Stimulated activated CD4-positive, alpha-beta T cell treated with anti-CD3 and anti-CD28 coated beads, Interleukin-1b, Interleukin-23, amount 100 ng/mL, for 48 hours (primary cell): ENCODE measurements at places on chromosomes 16 and 17.

GRCh38 chr17:81053041-81053970 is 18.4 kb downstream of the BAIAP2 start:
- DNase-seq, result no peak

DNA sequence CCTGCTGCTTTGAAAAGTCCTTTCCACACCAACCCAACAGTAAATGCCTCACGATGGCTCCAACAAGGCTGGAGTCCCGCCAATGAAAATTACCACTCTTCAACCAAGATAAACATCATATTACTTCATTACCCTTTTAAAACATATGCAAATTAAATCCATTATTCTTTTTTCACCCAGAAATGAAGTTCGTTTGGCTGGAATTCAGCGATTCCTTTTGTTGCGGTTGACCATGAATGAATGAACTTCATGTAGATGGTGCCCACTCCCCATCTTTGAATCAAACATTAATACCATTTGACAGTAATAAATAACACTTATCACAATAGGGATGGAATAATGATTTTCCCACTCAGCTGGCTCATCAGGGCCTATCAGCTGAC is 211.5 kb upstream of the TOX3 start:
- no peak for DNase-seq

- no peak for DNase-seq
Observed at GRCh38 chr17:30957741-30958140, 13.1 kb upstream of the RNF135 start.

GRCh38 chr16:89764711-89765201 is 43.4 kb downstream of the ZNF276 start:
- DNase-seq, result peak; percentile 48

DNA sequence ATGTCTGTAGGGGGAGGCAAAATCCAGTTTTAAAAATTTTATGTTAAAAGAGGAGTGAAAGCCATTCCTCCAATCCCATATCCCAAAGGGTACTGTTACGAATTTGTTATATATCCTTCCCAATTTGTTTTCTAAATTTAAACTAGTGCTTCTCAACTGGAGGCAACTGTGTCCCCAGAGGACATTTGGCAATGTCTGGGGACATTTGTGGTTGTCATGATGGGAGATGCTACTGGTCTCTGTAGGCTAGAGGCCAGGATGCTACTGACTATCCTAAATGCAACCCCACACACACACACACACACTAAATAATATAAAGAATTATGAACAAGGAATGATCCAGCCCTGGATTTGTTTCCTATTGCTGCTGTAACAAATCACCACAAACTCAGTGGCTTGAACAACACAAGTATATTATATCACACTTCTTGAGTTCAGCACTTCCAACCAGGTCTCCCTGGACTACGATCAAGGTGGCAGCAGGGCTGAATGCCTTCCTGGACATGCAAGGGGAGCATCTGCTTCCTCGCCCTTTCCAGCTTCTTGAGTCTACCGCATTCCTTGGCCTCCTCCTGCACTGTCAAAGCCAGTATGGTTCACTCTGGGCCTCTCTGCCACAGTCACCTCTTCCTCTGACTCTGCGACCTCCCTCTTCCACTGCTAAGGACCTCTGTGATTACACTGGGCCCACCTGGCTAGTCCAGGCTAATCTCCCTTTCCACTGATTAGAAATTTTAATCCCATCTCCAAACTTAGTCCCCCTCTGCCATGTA is 30.1 kb downstream of the ARHGAP17 start:
- no peak for DNase-seq

DNA sequence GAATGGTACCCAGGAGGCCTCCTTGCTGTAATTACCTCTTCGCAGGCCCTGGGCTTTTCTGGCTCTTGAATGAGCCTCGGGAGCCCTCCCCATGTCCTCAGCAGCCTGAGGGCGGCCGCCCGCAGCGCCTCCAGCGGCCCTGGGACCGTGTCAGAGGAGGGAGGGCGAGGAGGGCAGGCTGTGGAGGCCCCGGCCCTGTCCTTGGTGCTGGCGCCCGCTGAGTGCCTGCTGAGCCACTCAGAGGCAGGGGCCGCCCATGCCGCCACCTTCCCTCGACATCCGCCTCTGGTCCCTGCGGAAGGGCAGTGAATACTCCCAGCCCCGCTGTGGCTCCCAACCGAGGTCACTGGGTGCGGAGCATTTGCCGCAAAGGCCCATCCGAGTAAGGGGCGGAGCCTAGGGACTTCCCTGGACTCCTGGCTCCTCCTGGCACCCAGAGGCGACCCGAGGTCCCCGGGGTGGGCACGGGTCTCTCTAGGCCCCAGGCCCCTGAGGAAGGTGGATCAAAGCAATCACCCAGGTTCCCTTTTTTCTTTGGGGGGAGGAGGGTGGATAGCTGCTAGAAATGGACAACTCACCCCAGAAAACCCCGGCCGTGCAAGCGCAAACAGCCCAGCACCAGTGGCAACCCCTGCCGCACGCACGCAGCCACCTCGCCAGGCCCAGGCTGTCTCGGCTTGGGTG is 2.8 kb downstream of the RBFOX3 start:
- DNase-seq, result peak; percentile 8

- no peak for DNase-seq
Observed at GRCh38 chr17:81710514-81711308, 1.4 kb upstream of the SLC25A10 start.

- DNase-seq, result no peak
Observed at GRCh38 chr17:22463110-22463850, 771.0 kb downstream of the KCNJ18 start.

DNA sequence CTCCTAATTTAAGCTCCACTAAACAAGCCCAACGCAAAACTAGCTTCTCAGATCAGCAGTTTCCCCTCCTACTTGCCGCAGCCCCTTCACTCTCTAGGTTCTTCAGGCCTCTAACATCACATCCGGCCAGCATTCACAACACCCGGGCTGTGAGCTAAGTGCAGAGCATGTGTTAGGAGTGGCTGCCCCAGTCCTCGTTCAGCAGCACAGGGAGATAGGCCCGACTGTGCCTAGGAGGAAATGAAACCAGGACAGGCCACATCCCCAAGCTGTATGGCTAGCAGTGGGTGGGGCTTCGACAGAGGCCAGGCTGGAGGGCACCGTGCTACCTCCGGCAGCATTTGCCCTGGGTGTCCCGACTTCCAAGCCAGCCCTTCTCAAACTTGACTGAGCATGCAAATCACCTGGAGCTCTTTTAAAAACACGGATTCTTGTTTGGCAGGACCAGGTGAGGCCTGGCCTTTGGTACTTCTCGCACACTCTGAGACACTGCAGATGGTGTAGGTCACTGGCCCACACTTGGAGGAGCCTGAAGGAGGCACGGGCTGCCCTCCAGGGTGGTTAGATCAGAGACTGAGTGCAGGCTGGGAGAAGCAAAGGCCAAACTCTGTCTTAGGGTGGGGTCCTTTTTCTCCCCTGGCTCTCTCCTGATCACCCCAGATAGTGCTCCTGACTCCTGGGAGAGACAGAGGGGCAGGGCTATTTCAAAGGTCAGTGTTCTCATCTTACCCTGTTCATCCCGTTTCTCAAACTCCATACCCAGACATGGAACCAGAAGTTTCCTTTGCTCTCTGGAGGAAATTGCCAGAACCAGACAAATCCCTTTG is 202.0 kb downstream of the C16orf78 start:
- no peak for DNase-seq

DNA sequence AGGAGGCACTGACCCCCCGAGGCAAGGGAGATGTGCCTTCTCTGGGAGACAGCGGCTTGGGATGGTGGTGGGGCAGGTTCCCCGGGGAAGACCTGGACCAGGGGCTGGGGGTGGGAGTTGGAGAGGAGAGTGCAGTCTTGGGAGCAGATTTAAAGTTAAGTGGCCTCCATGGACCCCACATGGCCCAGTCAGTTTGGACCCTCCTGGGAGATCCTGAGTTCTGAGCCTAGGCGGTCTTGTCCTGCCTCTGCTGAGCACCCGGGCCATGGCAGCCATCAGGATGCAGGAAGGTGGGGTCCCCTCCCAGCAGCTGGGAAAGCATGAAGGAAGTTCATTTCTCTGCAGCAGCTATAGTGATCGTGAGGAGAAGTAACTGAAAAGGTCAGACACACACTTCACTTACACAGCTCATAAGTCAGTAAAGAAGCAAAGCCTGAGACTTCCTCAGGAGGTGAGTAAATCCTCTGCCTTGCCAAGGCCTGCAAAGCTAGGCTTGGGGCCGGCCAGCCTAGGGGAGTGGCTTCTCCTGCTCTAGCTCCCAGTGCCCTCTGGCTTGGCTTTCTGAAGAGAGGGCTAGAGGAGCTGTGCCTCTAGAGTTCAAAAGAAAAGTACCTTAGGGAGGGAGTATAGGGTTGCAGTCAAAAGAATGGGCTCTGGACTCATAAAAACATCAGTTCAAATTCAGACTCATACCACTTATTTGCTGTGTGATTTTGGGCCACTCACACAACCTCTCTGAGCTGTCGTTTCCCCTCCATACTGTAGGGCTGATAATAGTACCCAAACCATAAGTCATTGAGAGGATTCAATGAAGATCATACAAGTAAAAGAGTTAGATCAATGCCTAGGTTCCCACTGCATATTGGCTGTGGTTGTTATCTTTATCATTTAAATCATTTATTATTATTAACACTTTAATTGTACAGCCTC is 31.0 kb upstream of the C16orf78 start:
- DNase-seq, result no peak

DNA sequence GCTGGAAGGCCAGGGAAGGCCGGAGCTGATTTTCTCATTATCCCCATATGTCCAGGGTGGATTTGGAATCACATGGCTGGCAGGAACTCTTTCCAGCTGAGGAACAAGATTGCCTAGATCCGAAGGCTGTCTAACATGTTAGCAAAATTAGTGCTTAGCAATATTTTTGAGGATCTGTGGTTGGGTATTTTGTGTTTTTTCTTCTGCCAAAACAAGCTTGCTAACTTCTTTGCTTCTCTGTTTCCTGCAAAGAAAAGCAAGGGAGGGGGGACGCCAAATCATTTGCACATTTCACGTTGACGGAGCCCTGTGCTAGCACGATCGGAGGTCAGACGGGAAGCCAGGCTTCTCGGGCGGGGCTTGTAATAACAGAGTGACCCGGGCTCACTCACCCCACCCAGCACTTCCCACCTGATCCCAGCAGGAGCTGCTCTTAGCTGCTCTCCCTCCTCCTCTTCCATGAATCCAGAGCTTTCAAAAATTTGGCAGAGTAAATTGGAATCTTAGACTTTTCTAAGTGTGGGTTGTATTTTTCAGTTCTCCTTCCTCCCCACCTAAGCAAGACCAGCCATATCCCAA is 33.3 kb upstream of the FOXF1 start:
- no peak for DNase-seq

GRCh38 chr16:8173111-8173644 is 417.1 kb downstream of the TMEM114 start:
- peak; percentile 40 for DNase-seq

DNA sequence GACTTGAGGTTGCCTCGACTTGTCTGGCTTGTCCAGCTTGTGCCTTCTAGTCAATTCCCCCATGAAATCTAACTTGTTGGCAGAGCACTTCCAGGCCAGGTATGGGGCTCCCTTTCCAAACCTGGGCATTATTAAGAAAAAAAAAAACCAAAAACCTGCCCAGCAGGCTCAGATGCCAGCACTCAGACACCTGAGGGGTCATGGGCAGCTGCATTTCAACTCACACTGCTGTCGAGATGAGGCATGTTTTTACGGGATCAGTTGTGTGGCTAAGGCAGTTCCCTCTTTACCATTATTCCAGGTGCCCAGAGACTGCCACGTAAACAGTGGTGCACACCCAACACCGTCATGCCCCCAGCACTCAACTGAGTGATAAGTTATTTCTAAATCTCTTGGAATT is 17.8 kb downstream of the TMEM11 start:
- no peak for DNase-seq

- no peak for DNase-seq
Observed at GRCh38 chr17:19978805-19979211, 1.2 kb upstream of the AKAP10 start.

DNA sequence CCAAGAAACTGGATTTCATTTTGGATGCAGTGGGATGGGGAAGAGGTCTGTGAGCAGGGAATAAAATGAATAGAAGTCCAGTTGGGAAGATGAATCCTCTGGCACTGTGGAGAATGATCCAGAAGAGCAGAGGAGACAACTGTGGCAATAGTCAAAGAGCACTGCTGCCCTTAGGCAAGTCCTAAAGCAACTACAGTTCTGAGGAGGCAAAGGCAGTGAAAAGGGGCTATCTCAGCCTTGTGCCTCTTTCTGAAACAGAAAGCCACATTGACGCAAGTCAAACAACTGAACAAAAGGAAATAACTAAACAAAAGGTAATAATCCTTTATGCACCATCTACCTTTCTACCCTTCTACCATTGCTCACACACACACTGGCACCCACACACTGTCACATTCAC is 238.0 kb upstream of the AXIN2 start:
- DNase-seq, result peak; percentile 19

- DNase-seq, result no peak
Observed at GRCh38 chr17:57468932-57469775, 212.8 kb downstream of the MSI2 start.

DNA sequence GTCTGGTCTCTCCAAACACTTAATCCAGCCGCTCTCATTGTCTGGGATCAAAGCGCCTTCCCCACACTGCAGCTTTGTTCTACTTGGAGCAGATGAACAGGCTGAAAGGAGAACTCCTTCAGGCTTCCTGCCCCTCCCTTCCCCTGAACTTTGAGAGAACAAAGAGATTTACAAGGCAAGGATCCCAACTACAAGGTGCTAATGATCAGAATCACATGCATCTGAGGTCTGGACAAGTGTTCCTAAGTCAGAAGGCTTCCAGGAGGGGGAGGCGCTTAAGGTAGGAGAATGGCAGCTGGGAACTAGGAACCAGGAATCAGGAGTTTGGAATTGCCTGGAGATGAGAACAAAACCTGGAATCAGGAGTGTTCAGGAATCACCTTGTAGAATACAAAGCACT is 606.3 kb upstream of the CDH11 start:
- no peak for DNase-seq

DNA sequence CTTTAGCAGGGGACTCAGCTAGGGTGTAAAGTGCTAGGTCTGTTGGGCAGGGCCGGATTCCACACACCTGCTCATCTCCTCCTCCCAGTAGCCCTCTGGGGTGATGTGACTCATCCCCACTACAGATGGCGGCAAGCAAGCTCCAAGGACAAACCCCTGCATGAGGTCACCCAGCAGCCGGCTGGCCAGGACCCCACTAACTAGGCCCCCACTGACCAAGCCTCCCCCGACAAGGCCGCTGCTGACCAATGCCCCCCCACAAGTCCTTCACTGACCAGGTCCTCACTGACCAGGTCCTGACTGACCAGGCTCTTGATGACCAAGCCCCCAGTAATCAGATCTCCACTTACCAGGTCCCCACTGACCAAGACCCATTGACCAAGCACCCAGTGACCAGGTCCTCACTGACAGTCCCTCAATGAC is 36.7 kb downstream of the TNFRSF13B start:
- no peak for DNase-seq

- peak; percentile 4 for DNase-seq
Observed at GRCh38 chr16:72995151-72995881, 52.6 kb downstream of the ZFHX3 start.
